NCI-H524 treated with DMSO at 0.1 percent for 48 hours (cell line): ENCODE measurements at places on chromosomes 6 and 20.

GRCh38 chr6:68639826-68640490 lies 4.9 kb downstream of the ADGRB3 start:
- no peak for DNase-seq

GRCh38 chr20:45489083-45489531 lies 19.6 kb downstream of the WFDC2 start:
- no peak for DNase-seq

DNA sequence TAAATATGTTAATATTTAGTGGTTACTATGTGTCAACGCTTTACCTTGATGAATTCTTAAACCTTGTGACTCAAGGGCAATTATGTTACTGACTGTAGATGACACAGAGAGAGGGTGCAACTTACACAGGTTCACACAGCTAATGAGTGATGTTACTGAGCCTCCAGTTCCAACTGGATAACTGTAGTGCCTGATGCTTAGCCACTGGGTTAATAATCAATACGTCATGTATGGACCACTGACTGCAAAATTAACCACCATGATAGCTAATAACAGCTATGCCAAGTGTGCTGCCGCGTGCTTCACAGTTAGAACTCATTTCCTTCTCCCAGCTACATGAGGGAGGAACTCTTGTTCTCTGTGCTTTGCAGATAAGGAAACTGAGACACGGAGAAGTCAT lies 45.4 kb downstream of the SIRPA start:
- no peak for DNase-seq

DNA sequence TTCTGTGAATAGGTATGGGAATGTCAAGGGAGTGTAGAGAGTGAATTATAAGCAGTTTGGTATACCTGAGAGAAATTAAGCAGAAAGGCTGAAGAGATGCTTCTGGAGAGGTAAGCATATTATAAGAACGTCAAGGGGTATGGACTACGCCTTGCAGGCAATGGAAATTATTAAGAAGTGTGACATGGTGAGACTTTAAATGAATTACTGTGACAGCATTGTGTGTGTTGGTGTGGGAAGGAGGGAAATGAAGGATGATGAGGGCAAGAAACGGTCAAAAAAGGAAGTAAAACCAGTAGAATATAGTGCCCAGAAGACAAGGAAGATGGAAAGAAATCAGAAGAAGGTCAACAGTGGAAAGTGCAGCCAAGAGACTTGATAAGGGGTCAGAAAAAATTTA lies 5.9 kb downstream of the KHDRBS2 start:
- DNase-seq, result no peak

GRCh38 chr6:32554116-32554965 lies 24.3 kb upstream of the HLA-DRB5 start:
- DNase-seq, result no peak

DNA sequence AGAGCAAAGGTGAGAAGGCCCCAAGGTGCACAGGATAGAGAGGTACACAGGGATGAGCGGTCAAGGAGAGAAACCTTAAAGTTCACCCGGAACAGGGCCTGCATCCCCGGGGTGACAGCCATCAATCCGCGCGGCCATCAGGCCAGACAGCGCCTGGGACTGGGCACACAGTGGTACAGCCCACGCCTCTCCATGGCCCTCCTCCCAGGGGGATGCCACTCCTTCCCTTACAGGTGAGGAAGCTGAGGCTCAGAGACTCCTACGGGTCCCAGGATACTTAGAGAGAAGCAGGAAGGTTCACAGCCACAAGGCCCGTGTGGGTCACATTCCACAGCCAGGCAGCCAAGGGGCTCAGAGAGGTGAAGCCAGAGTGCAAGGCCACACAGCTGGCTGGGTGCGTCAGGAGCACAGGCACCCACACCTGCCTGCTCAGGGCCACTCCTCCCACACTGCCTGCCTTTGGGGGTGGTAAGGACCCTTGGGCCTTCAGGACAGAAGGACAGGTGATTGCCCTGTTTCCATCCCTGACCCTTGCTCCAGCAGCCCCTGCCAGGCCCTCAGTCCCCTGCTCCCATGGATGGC lies 14.7 kb downstream of the FRMD1 start:
- no peak for DNase-seq

GRCh38 chr6:41649596-41649995 lies 11.3 kb downstream of the MDFI start:
- no peak for DNase-seq

GRCh38 chr20:15900443-15900842 lies 672.8 kb downstream of the KIF16B start:
- DNase-seq, result no peak

- no peak for DNase-seq
These were observed 7.4 kb downstream of the PIM1 start for GRCh38 chr6:37177077-37177934.

- DNase-seq, result peak; percentile 8
These were observed 66.5 kb upstream of the PIM1 start for GRCh38 chr6:37103169-37104039.

DNA sequence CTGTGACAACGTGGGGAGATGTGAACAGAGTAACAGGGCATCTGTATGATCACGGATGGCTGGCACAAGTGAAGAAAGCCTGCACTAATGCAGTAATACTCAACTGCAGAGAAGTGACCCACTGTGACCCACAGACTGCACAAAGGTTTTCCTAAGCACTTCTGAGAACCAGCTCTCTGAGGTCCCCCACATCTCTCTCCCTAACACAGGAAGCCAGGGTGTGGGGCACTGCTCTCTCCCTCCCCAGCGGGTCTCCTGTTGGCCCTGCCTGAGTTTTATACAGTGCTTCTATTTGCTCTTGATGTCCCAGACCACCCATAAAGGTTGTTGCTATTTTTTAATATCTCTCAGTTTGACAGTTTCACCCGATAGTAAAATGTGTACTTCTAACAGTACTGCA lies 11.3 kb downstream of the APMAP start:
- no peak for DNase-seq

- DNase-seq, result no peak
These were observed 142.5 kb upstream of the PREP start for GRCh38 chr6:105545228-105545920.

- DNase-seq, result no peak
These were observed 73.0 kb upstream of the BCLAF1 start for GRCh38 chr6:136362421-136363356.

DNA sequence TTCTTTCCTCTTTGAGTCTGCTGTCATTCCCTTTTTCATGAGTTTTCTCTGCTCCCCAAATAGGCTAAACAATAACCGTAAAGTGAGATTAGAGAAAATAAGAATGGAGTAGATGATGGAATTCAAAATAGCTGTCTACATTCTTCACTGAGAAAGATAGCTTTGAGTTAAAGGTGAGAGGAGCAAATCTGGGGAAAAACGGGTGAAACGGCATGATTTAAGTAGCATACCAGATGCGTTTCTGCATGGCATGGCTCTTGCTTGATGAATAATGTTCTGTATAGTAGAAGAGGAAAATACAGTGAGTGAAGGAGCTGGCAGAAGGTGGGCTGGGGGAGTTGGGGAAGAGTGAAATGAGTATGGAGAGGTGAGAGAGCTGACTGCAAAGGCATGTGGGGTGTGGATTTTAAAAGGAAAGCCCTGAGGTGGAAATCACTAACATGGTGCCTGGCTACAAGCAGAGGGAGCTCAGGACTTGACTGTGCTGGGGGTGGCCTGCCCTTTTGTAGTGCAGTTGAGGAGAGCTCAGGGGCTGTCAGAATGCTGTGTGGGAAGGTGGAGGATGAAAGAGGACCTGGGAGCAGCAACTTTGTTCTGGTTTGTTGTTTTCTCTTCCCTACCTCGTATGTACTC lies 8.8 kb downstream of the BICRAL start:
- DNase-seq, result no peak

GRCh38 chr6:163417595-163417994 lies 3.1 kb downstream of the QKI start:
- DNase-seq, result no peak

GRCh38 chr6:128323011-128323410 lies 197.4 kb downstream of the PTPRK start:
- no peak for DNase-seq

GRCh38 chr6:35492258-35492973 lies 4.5 kb downstream of the TEAD3 start:
- no peak for DNase-seq
